ENCODE measurements at places on chromosomes 7 and 10.
A peak's percentile ranks its signal among the peaks of the same experiment; 100 is the strongest.

DNA sequence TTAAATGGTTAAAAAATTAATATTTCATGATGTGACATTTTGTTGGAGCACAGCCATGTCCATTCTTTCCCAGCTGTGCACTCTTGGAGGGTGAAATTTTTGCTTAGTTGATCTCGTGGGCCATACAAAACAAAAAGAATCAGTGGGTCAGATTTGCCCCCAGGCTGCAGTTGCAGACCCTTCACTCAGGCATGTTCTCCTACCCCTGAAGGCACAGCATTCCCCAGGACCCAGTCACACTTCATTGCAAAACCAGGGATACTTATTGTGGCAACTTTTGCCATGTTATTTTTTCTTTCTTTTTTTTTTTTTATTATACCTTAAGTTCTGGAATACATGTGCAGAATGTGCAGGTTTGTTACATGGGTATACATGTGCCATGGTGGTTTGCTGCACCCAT is 6.0 kb downstream of the TAS2R40 start:
- no peak for DNase-seq

- DNase-seq: peak; percentile 74
Measured at GRCh38 chr10:97676770-97677581, 10.1 kb downstream of the AVPI1 start.

DNA sequence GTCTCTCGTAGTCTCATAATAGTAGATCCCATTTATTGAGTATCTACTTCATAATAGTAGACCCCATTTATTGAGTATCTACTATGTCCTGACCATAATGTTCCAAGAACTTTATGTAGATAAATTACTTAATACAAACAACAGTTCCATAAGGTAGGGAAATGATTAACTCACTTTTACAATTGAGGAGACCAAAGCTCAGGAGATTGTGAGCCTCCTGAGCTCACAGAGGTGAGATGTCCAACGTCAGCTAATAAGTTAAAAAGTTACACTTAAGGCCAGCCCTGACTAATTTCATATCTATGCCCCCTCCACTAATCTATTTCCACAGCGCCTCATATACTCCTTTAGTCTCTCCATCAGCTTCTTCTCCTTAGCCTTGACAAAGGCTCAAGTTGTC is 17.5 kb upstream of the GGCT start:
- no peak for DNase-seq

- peak; percentile 31 for DNase-seq
Measured at GRCh38 chr10:88428442-88428841, 154.7 kb downstream of the RNLS start.

- DNase-seq: peak; percentile 52
Measured at GRCh38 chr10:102616066-102616770, 28.1 kb upstream of the TRIM8 start.

Data from NB4 (cell line).